ENCODE measurements at places on chromosomes 3 and 15. TPM values are rescaled to one million over a fixed set of nuclear protein-coding genes. Genes with fewer than 3 reads are reported as not detected.

Gene SLC28A1
- total RNA-seq: 0.16 TPM

GRCh38 chr15:90414408-90415028, 26.5 kb downstream of the IQGAP1 start:
- peak overlapping the region; percentile 87 for H3K27ac ChIP-seq
- H3K4me1 ChIP-seq: peaks cover 59% of the 10 kb centered on the region
- H3K27me3 ChIP-seq: no peaks in the 10 kb centered on the region
- no peak for DNase-seq

GRCh38 chr3:38634111-38634510, 15.4 kb downstream of the SCN5A start:
- H3K27ac ChIP-seq: no peak overlapping the region
- peaks cover 31% of the 10 kb centered on the region for H3K4me1 ChIP-seq
- H3K36me3 ChIP-seq: no peaks in the 10 kb centered on the region
- DNase-seq: no peak

DNA sequence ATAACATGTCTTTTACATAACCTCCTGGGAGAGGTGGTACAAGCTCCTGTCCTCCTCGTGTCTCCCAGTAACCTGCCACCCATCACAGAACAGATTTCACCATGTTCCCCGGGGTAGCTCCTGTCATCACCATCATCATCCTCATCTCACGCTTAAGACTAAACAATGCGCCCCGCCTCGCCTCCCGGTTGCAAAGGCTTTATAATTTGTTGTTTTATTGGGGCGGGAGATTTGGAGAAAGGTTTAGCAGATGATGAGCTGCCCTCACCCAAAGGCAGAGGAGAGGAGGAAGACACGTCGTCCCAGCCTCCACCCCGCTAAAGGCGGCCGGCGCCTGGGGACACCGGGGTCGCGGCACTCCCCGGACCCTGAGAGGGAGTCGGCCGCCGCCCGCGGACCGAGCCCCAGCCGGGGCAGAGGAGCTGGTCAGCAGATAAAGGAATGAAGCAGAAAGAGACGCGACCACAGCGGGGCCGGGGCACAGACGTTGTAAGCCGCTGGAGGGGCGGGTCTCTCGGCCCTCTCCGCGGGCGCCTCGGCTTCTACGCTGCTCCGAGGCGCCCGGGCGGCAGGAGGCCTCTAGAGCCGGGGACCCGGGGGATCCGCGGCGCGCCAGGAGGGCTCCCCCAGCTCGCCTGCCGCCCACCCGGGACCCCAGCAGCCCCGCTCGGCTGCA, 589 bp downstream of the HERC1 start:
- peak overlapping the region; percentile 81 for H3K4me3 ChIP-seq
- H3K4me1 ChIP-seq: peaks cover 5% of the 10 kb centered on the region
- H3K27me3 ChIP-seq: no peaks in the 10 kb centered on the region
- H3K27ac ChIP-seq: no peak overlapping the region
- DNase-seq: peak; percentile 50

- H3K27ac ChIP-seq: no peak overlapping the region
- no peak for DNase-seq
- H3K4me3 ChIP-seq: no peak overlapping the region
- no peaks in the 10 kb centered on the region for H3K4me1 ChIP-seq
- no peaks in the 10 kb centered on the region for H3K27me3 ChIP-seq
Observed at GRCh38 chr15:34620814-34621213, 37.4 kb upstream of the GOLGA8B start.

DNA sequence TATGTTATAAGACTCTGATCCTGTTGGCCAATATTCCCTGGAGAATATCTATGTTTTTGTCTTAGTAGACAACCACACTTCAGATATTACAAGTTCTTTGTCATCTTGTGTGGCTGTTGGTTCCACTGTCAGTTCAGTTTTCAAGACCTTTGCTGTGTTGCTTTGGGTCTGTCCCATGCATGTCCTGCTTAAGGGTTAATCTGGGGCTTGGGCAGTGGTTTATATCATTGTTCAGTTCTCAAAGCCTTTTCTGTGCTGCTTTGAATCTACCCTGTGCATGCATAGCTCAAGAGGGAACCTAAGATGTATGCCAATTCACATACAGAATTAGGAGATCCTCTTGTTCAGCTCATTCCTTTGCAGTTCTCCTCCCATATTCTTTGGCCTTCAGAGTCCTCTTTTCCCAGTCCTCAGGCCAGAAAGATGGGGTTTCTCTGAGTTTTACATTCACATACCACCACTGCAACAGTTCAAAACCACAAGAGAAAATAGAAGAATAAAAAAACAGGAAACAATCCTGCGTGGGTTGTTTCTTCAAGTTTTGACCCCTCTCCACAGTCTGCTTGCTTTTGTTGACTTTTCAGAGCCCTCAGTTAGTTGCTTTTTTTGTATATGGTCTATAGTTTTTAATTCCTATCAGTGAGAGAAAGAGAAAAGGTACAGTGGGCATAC, 21.6 kb downstream of the BUB1B start:
- H3K36me3 ChIP-seq: peaks cover 80% of the 10 kb centered on the region
- H3K27me3 ChIP-seq: no peaks in the 10 kb centered on the region
- no peaks in the 10 kb centered on the region for H3K4me1 ChIP-seq
- peak overlapping the region; percentile 47 for H3K27ac ChIP-seq

GRCh38 chr3:16604887-16605602, at the start of gene DAZL:
Gene DAZL (minus strand): TSS chr3:16605423. CDS start chr3:16605205, 218 bp downstream.
- H3K27me3 ChIP-seq: no peaks in the 10 kb centered on the region
- H3K4me3 ChIP-seq: no peak within 1 kb of the TSS
- peak within 1 kb of the TSS; percentile 53 for H3K27ac ChIP-seq
- peaks cover 12% of the 10 kb centered on the region for H3K36me3 ChIP-seq
- peaks cover 61% of the 10 kb centered on the region for H3K4me1 ChIP-seq

Gene FAM227B
- 5.0 TPM for total RNA-seq

- no peaks in the 10 kb centered on the region for H3K27me3 ChIP-seq
- DNase-seq: no peak
- peaks cover 13% of the 10 kb centered on the region for H3K4me1 ChIP-seq
- no peak overlapping the region for H3K4me3 ChIP-seq
Observed at GRCh38 chr15:67005294-67005996, 60.0 kb upstream of the SMAD3 start.

GRCh38 chr3:66789580-66790237, 208.4 kb upstream of the KBTBD8 start:
- H3K27ac ChIP-seq: no peak overlapping the region
- DNase-seq: no peak
- peaks cover 33% of the 10 kb centered on the region for H3K4me1 ChIP-seq
- H3K36me3 ChIP-seq: no peaks in the 10 kb centered on the region
- H3K4me3 ChIP-seq: no peak overlapping the region
- H3K27me3 ChIP-seq: peaks cover 12% of the 10 kb centered on the region

Gene CAND2
- 13.7 TPM for total RNA-seq

DNA sequence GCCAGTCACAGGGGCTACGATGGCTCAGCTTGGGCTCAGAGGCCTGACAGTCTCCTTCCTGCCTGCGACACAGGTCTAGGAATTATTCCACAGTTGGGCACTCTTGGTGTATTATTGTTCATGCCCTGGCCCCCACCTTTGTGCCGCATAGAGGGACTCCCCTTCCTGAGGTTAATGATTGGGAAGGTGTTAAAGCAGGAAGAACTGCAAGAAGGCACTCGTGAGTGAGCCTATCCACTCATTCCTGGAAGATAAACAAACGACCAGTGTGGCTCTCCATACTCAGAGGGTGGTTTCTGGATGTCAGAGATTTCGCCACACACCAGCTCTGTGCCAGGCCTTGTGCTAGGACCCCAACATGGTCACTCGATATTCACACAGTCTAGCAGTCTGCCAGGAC, 12.3 kb downstream of the LIPC start:
- peak overlapping the region; percentile 17 for H3K27ac ChIP-seq
- no peak overlapping the region for H3K4me3 ChIP-seq
- peaks cover 55% of the 10 kb centered on the region for H3K4me1 ChIP-seq
- H3K27me3 ChIP-seq: peaks cover 10% of the 10 kb centered on the region

GRCh38 chr15:95489103-95489502, 841.4 kb upstream of the NR2F2 start:
- peaks cover 2% of the 10 kb centered on the region for H3K36me3 ChIP-seq
- DNase-seq: no peak
- H3K27ac ChIP-seq: no peak overlapping the region
- H3K4me1 ChIP-seq: 0 out of 2 replicates have a peak, but pooled peaks cover 3% of the 10 kb centered on the region
- H3K4me3 ChIP-seq: no peak overlapping the region

DNA sequence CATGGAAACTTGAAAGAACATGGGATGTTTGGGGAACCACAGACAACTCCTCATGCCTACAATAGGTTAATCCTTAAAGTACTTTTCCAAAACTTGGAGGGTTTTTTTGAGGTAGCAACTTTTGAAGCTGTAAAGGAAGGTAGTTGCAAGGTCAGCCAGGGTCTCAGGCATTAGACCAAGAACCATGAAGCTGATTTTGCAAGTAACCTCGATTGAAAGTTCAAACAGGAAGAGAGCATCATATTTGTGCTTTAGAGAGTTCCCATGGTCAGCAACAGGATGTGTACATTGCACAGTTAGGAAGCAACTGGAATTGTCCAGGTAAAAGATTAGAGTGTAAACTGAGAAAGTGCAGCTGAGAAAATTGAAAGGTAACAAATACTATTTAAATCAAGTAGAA, 199.8 kb upstream of the NR2F2 start:
- DNase-seq: no peak
- no peak overlapping the region for H3K27ac ChIP-seq
- no peaks in the 10 kb centered on the region for H3K4me1 ChIP-seq
- H3K27me3 ChIP-seq: 0 out of 2 replicates have a peak, but pooled peaks cover 2% of the 10 kb centered on the region
- no peaks in the 10 kb centered on the region for H3K36me3 ChIP-seq

DNA sequence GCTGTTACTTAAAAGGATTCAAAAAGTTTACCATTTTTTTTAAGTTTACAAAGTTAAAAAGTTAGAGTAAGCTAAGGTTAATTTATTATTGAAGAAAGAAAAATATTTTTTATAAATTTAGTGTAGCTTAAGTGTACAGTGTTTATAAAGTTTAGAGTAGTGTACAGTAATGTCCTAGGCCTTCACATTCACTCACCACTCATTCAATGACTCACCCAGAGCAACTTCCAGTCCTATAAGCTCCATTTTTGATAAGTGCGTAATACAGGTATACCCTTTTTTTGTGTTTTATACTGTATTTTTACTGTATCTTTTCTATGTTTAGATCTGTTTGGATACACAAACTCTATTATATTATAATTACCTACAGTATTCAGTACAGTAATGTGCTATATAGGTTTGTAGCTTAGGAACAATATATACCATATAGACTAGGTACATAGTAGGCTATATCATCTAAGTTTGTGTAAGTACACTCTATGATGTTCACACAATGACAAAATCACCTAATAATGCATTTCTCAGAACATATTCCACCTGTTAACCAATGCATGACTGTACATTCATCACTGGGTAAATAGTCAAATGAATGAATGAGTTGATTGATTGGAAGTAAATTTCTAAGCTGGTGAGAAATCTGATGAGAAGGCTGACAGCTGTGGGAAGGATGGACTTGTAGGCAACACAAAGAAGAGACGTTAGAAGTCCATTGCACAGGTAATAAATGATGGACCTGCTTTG, 95.2 kb upstream of the CDIN1 start:
- no peak overlapping the region for H3K27ac ChIP-seq
- peaks cover 7% of the 10 kb centered on the region for H3K4me1 ChIP-seq

DNA sequence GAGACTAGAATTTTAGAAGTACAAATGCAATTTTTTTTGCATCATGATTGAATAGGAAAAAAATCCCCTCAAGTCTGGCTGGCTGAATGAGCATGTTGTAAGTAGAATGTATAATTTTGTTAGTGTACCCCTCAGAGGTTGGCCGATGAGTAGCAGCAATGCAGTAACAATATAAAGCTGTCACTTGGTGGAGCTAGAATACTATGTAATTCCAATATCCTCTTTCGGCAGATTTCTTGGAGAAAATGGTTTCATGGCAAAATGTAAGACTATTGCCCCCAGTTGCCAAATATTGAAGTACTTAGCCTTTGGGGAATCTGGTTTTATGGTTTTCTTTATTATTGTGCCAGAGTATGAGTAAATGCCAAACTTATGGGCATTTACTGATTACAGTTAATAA, 39.8 kb upstream of the SGO1 start:
- peaks cover 15% of the 10 kb centered on the region for H3K4me1 ChIP-seq
- no peaks in the 10 kb centered on the region for H3K36me3 ChIP-seq
- H3K27ac ChIP-seq: no peak overlapping the region
- H3K27me3 ChIP-seq: no peaks in the 10 kb centered on the region
- H3K4me3 ChIP-seq: no peak overlapping the region

Gene CAMP
- not detected for total RNA-seq

Gene TM4SF4
- 2.0 TPM for total RNA-seq

Gene SOX2
- 245 TPM for total RNA-seq

DNA sequence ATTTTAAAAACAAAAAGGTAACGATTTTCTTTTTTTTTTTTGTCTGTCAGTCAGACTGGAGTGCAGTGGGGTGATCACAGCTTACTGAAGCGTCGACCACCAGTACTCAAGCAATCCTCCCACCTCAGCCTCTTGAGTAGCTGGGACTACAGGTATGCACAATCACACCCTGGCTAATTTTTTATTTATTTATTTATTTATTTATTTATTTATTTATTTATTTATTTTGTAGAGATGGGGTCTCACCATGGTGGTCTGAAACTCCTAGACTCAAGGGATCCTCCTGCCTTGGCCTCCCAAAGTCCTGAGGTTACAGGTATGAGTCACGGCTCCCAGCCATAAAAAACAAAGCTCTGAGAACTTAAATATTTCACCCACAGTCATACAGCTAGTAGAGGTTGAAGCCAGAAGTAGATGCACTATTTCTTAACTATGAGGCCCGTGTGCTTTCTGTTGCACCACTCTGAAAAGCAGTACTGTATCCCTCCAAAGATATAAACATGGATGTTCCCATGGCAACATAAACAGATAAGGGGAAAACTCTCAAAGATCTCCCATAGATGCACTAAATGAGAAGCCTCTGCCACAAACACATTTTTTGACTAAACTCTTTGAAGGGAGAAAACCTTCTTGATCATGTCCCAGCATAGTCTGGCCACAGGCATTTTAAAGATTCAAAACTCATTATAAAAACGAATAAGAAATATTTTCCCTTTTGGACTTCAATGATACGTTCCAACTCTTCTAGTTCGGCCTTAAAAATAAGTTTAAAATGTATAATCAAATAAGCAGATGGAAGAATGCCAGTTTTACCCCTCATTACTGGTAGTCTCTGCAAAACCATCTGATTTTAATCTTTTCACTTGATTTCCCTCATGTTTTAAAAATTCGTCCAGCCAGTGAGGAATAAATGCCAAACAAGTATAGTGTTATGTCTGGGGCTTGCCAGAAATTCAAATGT, 162.3 kb upstream of the ARHGEF26 start:
- no peaks in the 10 kb centered on the region for H3K27me3 ChIP-seq
- peaks cover 15% of the 10 kb centered on the region for H3K4me1 ChIP-seq
- no peaks in the 10 kb centered on the region for H3K36me3 ChIP-seq

Gene NR2E3
- total RNA-seq: 0.57 TPM

- peaks cover 19% of the 10 kb centered on the region for H3K36me3 ChIP-seq
- no peak overlapping the region for H3K27ac ChIP-seq
- no peak overlapping the region for H3K4me3 ChIP-seq
- H3K4me1 ChIP-seq: peaks cover 15% of the 10 kb centered on the region
Observed at GRCh38 chr3:67516496-67516895, 137.9 kb downstream of the SUCLG2 start.

Gene RFX7
- 36.0 TPM for total RNA-seq

Gene ANKRD28
- total RNA-seq: 51.6 TPM

GRCh38 chr3:133944641-133945380, 49.1 kb upstream of the RAB6B start:
- H3K4me1 ChIP-seq: peaks cover 27% of the 10 kb centered on the region
- no peak for DNase-seq
- no peak overlapping the region for H3K27ac ChIP-seq
- H3K36me3 ChIP-seq: no peaks in the 10 kb centered on the region
- peaks cover 4% of the 10 kb centered on the region for H3K27me3 ChIP-seq
- H3K4me3 ChIP-seq: no peak overlapping the region
